ENCODE measurements at places on chromosomes 6 and 20.
A peak's percentile ranks its signal among the peaks of the same experiment; 100 is the strongest.

DNA sequence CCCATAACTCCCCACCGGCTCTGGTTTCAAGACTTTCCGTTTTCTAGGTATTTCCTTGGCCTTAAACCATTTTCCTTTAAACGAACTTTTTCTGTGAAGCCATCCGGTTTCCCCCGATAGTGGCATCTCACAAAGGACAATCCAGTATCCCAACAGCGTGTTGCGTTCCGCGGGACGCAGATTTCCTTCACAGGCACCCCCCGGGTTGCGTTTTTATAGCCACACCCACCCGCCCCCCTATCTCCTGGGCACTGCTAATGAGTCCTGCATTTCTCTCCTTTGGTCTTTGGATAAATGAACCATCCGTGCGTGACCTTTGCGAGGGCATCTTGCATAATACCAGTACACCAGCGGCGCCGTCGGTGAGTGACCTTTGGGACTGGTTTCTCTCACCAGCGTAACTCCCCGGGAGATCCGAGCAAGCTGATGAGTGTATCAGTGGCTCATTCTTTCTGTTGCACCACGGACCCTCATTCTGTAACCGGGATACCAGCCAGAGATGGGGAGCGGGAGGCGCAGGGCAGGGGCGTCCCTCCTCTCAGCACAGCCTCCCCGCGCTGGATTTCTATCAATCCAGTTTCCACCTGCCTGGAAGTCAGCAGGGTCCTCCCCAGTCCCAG lies 586 bp upstream of the NQO2 start:
- DNase-seq, result peak; percentile 80

- no peak for DNase-seq
Measured at GRCh38 chr20:54372313-54372712, 103.1 kb upstream of the DOK5 start.

- peak; percentile 42 for DNase-seq
Measured at GRCh38 chr6:47519279-47519678, 41.7 kb downstream of the CD2AP start.

DNA sequence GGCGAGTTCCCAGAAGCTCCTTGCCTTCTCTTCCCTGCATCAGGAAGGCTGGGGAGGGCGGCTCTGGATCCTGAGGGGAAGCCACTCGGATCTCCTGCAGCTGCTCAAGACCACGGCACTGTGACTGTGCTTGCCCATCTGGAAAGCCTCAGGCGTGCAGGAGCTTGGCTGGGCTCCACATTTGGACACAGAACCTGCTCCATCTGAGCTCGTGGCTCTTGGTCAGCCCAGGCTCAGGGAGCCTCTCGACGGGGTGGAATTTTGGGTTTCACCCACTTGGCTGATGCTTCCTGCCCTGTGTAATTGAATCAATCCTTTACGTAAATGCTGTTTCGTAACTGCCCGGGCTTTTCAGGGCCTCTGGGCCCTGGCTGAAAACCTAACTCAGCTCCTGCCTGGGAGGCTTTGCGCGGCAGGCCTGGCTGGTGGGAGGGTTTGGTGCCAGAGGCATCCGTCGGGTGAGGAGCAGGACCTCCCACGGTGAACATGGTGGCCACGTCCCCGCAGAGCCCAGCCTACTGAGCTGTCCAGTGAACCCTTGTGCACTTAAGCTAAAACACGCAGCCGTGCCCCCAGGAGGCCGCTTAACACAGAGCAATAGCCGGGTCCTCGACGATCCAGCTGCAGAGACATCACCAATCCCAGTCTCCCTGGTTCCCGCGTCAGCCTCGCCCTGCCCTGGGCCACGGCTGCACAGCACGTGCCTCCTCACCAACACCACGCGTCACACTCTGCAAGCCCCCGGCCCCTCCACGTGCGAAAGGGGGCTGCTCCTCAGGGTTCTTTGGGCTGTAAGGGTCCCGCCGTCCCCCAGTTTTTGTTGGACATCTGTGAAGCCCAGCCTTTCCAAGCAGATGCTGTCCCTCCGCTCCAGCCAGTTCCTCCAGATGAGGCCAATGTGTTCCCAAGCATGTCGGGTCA lies 241.0 kb downstream of the DLL1 start:
- DNase-seq, result peak; percentile 85

DNA sequence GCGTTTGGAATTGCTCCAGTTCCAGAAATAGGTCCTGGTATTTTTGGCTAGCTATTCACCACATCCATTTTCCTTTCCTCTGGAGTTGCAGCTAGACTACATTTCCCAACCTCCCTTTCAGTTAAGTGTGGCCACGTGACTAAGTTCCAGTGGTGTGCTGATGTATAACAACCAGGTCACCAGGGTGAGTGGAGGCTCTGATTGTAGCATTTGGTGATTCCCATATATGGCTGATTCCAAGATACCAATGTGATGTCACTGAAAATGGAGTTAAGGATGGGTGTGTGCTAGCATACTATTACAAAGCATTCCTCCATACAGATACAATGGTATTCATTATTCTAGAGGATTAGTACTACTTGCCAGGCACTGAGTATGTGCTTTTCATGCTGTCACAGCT lies 49.7 kb upstream of the STK35 start:
- DNase-seq, result no peak

GRCh38 chr6:106070636-106071035 lies 15.5 kb upstream of the PRDM1 start:
- DNase-seq, result no peak

DNA sequence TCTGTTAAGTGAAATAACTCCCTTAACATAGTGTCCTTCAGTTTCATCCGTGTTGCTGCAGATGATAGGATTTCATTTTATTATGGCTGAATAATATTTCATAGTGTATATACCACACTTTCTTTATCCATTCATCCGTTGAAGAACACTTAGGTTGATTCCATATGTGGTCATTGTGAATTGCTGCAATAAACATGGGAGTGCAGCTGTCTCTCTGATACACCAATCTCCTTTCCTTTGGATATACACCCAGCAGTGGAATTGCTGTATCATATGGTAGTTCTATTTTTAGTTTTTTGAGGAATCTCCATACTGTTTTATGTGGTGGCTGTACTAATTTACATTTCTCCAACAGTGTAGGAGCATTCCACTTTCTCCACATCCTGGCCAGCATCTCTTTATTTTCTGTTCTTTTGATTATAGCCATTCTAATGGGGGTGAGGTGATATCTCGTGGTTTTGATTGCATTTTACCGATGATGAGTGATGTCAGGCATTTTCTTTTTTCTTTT lies 193.2 kb downstream of the SLC16A10 start:
- no peak for DNase-seq

GRCh38 chr6:30769088-30769852 lies 24.9 kb upstream of the IER3 start:
- peak; percentile 54 for DNase-seq

DNA sequence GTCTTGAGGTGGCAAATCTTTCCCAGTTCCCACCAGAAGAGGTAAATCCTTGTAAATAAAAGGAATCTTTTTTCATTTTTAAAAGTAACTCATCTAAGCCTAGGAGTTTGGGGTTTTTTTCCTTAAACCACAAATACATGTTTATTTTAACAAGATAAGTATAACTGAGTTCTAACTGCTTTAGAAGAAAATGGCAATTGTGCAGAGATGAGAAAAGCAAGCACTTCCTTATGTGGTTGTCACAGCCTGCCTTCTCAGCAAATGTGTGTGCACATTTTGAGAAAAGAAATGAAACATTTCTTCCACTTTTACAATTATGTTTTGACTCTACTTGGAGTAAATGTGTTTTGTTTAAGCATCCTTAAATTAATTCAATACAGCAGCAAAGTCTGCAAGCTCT lies 17.7 kb downstream of the HCK start:
- no peak for DNase-seq

GRCh38 chr6:170234419-170234818 lies 56.5 kb downstream of the DLL1 start:
- DNase-seq, result no peak

GRCh38 chr20:19403549-19403948 lies 191.1 kb downstream of the SLC24A3 start:
- no peak for DNase-seq

GRCh38 chr6:83536034-83536646 lies 23.8 kb downstream of the PRSS35 start:
- DNase-seq, result peak; percentile 51

GRCh38 chr6:108004861-108005260 lies 46.9 kb upstream of the SEC63 start:
- DNase-seq, result no peak

DNA sequence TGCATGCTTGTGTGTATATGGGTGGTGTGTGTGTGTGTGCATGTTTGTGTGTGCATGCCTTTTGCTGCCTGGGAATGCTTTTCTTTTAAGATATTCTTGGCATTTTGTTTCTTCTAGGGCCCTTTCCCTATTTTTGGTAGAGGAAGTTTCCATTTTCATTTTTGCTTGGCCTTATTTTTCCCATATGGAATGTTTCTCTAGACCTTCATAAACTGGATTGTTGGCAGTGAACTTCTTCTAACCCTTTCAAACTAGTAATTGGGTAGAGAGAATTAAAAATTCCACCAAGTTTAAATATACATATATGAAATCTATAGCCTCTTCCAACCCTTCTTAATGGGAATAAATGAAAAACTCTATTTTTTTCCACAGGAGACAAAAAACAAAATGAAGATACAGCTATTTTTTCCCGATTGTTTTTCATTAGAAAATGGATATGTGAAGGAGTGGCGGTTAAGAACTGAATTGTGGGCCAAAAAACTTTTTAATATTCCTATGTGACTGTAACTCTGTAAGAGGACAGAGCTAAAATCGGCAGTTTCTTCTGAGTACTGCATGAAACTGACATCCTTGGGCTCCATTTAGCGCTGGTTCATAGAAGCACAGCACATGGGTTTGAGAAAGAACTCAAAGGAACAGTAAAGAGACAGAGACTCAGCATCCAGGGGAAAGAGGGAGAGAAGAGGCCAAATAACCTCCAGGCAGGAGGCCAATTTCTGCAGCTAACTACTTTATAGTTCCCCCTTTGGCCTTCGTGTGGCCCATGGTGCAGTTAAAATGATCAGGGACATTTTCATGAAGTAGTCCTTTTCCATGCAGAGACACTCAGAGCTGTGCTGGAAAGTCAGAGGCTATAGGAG lies 102.1 kb downstream of the TMEM170B start:
- DNase-seq, result no peak

- DNase-seq, result no peak
Measured at GRCh38 chr20:59443550-59443949, 143.1 kb downstream of the EDN3 start.

DNA sequence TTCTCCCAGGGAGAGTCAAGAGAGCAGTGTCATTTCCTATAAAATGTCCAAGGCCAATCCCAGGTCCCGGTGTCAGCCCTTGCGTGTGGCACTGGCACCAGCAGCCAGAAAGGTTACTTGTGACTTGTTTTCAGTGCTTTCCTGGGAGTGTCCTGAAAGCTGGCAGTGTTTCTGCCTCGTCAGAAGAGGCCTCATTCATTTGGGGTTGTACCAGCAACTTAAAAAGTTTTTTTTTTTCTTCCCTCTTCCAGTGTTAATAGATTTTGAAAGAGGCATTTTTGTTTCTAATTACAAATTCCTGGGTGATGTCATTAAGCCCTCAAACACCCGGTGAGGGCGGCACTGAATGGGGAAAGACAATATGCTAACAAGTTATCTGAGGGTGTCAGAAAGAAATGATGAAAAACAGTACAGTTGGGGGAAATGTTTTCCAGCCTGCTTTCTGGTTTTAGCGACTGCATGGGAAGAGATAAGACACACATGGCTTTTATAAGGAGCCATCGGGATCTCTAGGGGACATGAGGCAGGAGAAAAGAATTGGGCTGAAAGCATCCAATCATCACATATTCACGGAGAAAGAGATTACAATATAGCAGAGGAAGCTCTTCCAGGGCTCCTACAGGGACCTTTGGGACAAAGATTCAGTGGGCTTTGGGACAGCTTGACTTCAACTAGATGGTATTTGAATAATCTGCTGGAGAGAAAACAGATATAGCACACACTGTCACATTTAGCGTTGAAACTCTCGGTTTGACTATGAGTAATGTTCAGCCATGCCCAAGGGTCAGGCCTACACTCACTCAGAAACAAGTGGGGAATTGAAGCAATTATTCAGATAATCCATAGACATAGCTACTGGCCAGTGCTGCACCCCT lies 153.0 kb downstream of the BCAS1 start:
- DNase-seq, result peak; percentile 59

- no peak for DNase-seq
Measured at GRCh38 chr20:36305602-36306551, at the start of gene DLGAP4. Gene DLGAP4, plus strand, starts transcription at chr20:36306339. Its CDS starts 125,379 bp downstream, at chr20:36431718.

DNA sequence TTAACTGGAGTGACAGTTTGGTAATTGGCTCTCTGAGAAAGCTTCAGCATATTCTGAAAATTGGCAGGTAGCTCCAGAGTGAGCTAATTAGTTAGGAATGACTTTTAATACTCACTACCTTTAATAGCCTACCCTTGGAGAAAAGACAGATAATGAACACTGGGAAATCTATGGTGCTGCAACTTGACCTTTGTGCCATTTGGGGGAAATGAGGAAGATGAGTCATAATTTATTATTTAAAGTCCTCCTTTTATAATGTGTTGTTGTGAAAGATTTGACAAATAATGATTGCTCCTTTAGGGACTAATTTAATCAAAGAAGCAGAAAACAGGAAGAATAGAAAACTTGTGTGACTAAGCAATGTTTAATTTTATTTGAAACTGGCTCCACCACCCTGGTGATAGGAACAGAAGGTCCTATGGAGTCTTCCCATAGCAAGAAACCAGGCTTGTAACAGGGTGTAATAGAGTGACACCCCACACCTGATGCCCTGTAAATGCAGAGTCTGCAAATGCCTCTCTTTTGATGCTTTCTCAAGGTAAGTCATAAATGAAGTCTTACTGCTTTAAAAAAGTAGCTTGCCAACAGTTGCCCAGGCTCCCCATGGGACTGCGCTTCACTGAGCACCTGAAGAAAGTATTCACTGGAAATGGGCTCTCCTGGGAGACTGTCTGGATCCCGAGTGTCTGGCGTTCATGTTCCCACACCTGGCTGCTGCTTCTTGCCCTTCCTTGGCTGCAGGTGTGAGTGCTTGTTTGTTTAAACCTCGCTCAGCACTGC lies 134.4 kb downstream of the LRRC1 start:
- DNase-seq, result no peak

- no peak for DNase-seq
Measured at GRCh38 chr6:2509711-2510110, 241.0 kb downstream of the MYLK4 start.

DNA sequence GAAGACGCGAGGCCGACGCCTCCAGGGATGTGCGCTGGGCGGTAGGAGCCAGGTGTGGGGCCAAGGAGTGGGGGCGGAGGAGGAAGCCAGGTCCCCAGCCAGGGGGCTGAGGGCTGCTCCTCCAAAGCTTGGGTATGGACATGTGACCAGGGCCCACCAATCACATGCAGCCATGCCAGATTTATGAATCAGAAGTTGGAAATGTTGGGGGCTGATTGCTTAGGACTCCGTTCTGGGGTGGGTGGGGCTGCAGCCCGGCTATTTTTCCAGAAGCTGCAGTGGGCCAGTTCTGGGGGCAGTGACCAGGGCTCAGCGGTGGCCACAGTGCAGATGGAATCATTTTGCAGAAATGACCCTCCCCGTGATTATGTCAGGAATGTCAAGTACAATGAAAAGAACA lies 96.0 kb downstream of the CEBPB start:
- DNase-seq, result peak; percentile 43

GRCh38 chr6:149755300-149756260 lies 6.0 kb downstream of the PCMT1 start:
- no peak for DNase-seq

- DNase-seq, result no peak
Measured at GRCh38 chr6:108164815-108165706, 761 bp upstream of the NR2E1 start.

Data from transverse colon (tissue), 4 donors.